ENCODE measurements at places on chromosomes 4 and X. TPM values are rescaled to one million over a fixed set of nuclear protein-coding genes. Genes with fewer than 3 reads are reported as not detected.

Gene GYPE
- 16.3 TPM for polyA plus RNA-seq

Gene ZBTB49
- 9.8 TPM for polyA plus RNA-seq

GRCh38 chr4:121582296-121582695 is 114.5 kb downstream of the ANXA5 start:
- no peak for DNase-seq

DNA sequence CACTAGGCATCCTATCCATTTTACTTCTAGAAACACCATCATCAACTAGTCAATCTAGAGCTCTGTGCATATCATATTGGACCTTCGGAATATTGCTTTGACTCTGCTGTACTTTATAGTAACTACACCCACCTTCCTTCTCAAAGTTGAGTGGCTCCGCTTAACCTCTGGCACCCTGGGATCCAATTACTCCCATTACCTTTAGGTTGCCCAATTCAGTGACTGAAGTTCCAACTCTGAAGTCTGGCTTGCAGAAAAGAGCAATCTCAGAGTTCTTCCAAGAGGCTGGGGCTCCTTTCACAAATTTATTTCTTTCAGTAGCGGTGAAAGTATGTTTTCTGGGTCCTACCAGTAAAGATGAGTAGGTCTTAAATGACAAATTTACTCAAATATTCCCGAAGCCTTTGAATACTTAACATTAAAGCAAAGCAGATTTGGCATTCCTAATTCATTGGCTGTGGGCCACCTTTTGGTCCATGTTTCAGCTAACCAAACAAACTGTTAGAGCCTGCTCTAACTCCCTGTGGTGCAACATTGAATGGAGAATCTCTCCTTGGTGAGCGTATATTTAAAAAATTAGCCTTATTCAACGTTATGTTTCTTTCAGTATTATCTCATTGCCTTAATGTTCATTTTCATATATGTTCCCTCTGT is 1215.8 kb downstream of the RAPGEF2 start:
- DNase-seq = no peak

GRCh38 chr4:61201561-61201960 is 1.4 kb downstream of the ADGRL3 start:
- no peak for DNase-seq

GRCh38 chr4:174929346-174929745 is 11.2 kb downstream of the ADAM29 start:
- DNase-seq = no peak

- no peak for DNase-seq
Observed at GRCh38 chr4:155541716-155542115, 124.9 kb upstream of the GUCY1A1 start.

GRCh38 chr4:91758487-91758886 is 545.3 kb upstream of the GRID2 start:
- no peak for DNase-seq

Data from right lung (tissue), 10 donors.